ENCODE measurements at places on chromosomes 16 and 17. TPM values are rescaled to one million over a fixed set of nuclear protein-coding genes. Genes with fewer than 3 reads are reported as not detected.

NTN1 gene
- 3.1 TPM for total RNA-seq

KRT9 gene
- not detected for total RNA-seq

MPV17L gene
- total RNA-seq, result 5.4 TPM

ABCC6 gene
- total RNA-seq, result 1.8 TPM

CLEC3A gene
- total RNA-seq, result not detected

PRR15L gene
- total RNA-seq, result 1.1 TPM

KRTAP9-4 gene
- not detected for total RNA-seq

TEX14 gene
- total RNA-seq, result 1.4 TPM

TEKT1 gene
- 0.37 TPM for total RNA-seq

SOX15 gene
- 19.9 TPM for total RNA-seq

SLC35G6 gene
- 0.18 TPM for total RNA-seq

TVP23B gene
- 21.3 TPM for total RNA-seq

ACOX1 gene
- total RNA-seq, result 40.9 TPM

TP53TG3F gene
- total RNA-seq, result not detected

SLFN14 gene
- not detected for total RNA-seq

CSH1 gene
- not detected for total RNA-seq

CSNK1D gene
- total RNA-seq, result 107 TPM

MYADML2 gene
- total RNA-seq, result 0.46 TPM

PLLP gene
- total RNA-seq, result 3.4 TPM

MYO15A gene
- 4.5 TPM for total RNA-seq

CACNG4 gene
- 2.3 TPM for total RNA-seq

SSTR5 gene
- total RNA-seq, result 0.78 TPM

TIMP2 gene
- 36.9 TPM for total RNA-seq

PIPOX gene
- total RNA-seq, result 34.2 TPM

PROCA1 gene
- total RNA-seq, result 31.7 TPM

GGT6 gene
- total RNA-seq, result 0.07 TPM
